ENCODE measurements at places on chromosomes 16 and 17.

GRCh38 chr17:55872374-55872773, 121.5 kb downstream of the PCTP start:
- no peak for DNase-seq

DNA sequence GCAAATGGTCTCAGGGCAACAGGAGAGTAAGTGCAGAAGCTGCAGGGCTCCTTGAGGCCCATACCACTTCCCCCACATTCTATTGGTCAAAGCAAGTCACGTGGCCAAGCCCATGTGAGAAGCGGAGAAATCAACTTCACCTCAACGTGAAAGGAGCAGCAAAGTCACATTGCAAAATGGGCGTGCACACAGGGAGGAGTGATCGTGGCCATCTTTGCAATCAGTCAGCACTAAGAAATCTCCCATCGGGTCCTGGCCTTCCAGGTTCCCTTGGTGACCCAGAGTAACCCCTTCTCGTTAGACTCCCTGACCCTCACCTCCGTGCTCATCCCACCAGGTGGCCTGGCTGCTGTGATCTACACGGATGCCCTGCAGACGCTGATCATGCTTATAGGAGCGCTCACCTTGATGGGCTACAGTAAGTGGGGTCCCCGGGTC, 38.0 kb downstream of the SLC5A11 start:
- DNase-seq, result no peak

- DNase-seq, result no peak
Observed at GRCh38 chr16:84547546-84548061, 43.1 kb upstream of the MEAK7 start.

GRCh38 chr17:50029185-50029584, 26.7 kb upstream of the ITGA3 start:
- DNase-seq, result no peak

- DNase-seq, result no peak
Observed at GRCh38 chr17:82582213-82582612, 62.7 kb downstream of the FOXK2 start.

- no peak for DNase-seq
Observed at GRCh38 chr17:66943484-66943883, 21.0 kb upstream of the CACNG4 start.

DNA sequence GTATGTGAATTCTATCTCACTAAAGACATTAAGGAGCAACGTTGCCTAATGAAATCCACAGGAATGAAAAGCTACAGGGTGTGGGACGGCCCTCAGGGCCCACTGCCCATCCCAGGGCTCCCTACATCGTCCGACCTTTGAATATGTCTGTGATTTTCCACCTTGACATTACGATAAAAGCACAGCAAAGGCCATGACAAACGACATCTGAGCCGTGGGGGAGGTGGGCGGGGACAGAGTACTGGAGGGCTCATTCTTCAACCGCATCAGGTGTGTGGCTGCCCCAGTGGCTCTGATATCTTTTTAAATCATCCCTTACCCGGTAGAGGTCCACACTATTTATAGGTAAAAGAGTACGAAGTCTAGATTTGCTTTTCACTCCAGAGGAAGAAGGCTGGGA, 35.1 kb downstream of the LMF1 start:
- no peak for DNase-seq

Measured in CD4-positive, alpha-beta memory T cell (primary cell).